ENCODE measurements at places on chromosomes 4 and X.

DNA sequence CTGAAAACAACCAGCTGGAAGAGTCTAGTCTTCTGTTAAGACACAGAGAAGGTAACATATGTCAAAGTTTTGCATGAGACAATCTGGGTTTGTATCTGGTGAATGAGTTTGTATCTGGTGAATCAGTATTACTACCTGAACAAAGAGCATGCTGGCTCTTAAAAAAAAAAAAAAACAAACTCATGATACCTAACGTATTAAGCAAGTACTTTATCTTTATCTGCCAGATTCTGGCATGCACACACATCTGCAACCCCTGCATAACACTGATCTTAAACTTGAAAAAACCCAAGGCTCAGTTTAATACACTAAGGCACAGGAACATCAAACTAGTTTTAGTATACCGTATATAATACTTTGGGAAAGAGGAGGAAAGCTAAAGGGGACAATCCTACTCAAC lies 5.8 kb downstream of the YTHDC1 start:
- no peak for DNase-seq

DNA sequence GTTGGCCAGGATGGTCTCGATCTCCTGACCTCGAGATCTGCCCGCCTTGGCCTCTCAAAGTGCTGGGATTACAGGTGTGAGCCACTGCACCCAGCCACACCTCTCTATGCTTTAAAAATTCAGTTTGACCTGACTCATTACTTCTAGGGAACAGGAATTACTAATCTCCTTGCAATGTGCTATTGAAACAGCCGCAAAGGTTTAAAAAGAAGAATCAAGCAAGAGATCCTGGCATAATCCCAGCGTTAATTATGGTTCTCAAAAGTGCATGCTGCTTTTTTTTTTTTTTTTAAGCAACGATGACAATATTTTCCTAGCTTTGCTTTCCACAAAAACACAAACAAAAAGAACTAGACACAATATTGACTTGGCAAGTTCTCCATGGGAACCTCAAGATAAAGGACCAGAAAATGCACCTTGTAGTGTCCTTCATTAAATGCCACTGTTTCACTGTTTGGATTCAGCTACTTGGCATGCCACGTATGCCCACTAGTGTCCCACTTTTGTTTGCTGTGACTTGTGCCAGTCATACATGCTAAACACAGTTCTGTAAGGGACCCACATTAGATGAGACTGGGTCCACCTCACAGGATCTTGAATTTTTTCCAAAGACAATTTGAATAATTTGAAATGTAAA lies 112.6 kb upstream of the PPARGC1A start:
- DNase-seq: no peak

DNA sequence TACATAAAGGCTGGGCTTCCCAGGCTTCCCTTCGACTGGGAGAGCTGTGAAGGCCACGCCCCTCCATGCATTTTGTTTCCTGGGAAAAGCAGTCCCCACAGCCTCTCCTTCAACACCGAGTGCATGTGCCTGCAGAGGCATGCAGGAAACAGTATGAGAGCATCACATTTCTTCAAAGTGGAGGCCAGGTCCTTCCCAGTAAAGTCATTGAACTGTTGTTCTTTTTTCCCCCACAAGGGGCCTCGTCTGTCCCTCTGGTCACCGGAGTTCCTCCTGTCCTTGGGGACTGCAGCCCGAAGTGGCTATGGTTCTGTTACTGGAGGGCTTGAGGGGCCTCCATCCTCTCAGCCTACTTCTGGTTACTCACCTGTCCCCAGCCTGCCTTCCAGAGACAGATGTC lies 56.0 kb downstream of the RAI2 start:
- DNase-seq: no peak

- DNase-seq: peak; percentile 16
These were observed 26.0 kb upstream of the YTHDC1 start for GRCh38 chr4:68375667-68376559.

DNA sequence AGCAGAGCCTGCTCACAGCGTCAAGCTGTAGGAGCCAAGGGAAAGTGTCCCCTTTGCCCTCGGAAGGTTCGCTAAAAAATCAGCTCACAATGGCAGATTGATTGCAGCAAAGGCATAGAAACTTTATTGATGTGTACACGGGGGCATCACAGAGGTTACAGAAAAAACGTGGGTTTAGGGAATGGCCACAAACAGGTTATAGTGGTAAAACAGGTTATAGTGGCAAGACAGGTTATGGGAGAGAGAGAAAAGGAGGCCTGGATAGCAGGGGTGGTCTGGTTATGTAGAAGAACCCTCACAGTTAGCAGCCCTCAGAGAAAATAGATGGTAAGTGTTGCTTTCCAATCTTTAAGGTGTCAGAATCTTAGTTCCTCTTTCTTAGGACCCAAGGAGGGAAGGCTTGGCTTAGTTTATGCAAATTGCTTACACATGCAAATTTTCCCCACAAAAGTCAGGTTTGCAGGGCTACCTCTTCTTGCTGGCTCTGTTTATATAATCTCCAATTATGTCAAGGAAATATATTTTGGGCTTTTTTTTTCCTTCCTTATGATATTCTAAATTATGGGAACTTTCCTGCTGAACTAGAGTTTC lies 113.7 kb downstream of the BMP15 start:
- DNase-seq: no peak

DNA sequence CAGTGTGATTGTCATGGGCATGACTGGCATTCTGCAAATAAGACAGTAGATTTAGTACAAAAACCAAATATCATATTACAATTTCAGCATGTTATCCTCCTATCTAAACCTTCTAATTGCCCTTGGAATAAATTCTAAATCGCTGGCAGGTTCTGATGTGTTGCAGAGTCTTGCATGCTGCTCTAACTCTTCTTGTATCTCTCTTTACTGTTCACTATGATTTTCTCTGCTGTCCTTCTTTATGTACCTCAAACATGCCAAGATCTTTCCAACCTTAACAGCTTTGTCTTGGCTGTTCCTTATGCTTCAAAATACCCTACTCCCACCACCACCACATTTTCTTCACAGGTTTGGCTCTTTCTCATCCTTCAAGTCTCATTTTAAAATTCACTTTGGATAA lies 43.0 kb upstream of the KCNIP4 start:
- no peak for DNase-seq

DNA sequence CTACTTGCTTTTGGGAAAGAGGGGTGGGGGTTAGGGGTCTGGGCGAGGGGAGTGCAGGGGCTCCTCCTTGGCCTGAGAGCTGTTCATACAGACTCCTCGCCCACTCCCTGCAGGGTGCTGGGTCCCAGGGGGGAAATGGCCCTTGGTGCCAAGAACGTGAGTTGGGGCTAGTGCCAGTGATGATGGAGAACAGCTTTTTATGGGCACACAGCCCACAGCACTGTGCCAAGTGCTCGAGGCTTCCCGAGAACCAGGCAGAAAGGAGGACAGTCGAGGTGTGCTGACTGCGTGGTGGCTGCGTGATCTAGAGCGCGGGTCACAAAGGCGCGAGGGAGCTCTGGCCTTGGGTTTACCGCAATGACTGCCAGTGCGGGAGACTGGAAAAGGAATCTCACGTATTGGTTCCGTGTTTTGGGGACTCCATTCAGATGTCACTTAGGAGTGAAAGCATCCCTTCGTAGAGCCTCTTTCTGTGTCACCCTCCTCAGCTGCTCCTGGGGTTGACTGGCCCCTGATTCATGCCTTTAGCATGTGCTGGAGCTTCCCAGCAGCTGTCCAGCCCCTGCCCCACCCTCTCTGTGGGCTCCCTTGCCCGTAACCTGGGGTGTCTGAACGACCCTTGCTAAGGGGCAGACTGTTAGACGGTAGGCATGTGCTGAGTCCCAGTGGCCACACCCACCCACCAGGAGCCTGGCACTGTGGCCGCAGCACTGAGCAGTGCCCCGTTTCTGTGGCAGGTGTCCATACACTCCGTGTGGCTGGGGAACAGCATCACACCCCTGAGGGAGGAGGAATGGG lies 20.9 kb upstream of the MSANTD1 start:
- no peak for DNase-seq

DNA sequence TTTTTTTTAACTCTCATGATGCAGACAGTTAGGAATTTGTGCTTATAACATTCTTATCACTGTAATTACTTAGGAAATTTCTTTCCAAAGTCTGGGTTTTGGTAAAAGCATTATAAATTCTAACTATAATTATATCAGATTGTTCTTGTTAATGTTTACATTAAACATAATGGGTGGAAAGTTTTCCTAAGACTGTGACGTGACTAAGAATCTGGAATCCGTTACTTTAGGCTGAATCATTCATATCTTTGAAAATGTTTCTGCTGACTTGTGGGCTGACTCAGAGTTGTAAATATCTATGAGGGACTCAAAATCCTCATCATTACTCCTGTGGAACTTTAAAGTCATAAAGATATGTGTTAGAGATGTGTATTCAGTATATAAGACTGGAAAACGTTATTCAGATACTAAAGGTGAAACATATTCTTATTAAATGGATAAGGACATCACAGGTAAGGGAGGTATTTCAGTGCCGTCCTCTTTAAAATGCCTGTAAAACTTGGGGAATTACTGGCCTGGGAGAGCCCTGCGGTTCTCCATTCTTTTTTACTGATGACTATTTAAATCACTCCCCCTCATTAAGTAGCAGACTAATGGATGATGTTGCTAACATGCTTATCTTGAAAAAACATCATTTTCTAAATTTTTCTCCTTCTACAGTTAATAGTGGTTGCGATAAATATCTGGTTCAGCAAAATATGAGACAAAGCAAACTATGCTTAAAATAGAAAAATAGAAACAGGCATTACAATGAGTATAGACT lies 159.0 kb downstream of the DCLK2 start:
- no peak for DNase-seq

DNA sequence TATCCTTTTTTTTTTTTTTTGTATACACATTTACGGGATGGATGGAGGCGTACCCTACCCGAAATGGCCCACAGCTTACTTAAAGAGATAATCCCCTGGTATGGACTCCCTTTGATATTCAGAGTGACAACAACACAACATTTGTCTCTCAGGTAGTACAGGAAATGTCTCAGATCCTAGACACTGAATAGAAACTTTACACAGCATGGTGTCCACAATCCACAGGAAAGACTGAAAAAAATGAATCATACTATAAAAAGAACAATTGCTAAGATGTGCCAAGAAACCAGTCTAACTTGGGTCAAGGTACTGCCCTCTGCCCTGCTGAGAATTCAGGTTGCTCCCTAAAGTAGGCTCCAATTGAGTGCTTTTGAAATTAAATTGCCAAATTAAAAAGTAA lies 100.8 kb upstream of the LANCL3 start:
- no peak for DNase-seq

- no peak for DNase-seq
These were observed 41.5 kb upstream of the ANKRD50 start for GRCh38 chr4:124753941-124754581.

DNA sequence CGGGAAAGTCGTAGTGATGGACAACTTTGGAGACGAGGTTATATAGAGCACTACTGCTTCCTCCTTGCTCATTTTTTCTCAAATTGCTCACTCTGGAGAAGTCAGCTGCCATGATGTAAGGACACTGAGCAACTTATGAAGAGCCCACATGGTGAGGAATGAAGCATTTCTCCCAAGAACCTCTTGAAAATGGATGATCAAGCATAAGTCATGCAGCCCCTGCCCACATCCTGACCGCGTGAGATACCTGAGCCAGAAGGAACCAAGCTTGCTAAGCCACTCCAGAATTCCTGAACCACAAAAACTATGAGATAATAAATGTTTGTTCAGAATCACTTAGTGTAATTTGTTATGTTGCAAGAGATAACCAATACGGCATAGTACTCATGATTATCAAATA lies 42.8 kb downstream of the PDE5A start:
- DNase-seq: no peak

DNA sequence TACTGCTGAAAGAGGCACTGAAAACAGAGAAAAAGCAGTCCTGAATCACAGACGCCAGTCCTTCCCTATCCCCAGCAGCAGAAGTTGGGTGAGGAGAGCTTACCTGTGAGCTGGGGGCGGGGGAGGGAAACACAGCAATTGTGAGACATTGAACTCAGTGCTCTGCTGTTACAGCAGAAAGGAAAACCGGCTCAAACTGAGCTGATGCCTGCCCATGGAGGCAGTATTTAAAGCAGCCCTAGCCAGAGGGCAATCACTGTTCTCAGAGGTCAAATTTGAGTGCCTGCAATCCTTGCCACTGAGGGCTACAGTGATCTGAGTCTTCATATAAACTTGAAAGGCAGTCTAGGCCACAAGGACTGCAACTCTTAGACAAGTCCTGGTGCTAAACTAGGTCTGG lies 220.7 kb downstream of the GRXCR1 start:
- DNase-seq: no peak

DNA sequence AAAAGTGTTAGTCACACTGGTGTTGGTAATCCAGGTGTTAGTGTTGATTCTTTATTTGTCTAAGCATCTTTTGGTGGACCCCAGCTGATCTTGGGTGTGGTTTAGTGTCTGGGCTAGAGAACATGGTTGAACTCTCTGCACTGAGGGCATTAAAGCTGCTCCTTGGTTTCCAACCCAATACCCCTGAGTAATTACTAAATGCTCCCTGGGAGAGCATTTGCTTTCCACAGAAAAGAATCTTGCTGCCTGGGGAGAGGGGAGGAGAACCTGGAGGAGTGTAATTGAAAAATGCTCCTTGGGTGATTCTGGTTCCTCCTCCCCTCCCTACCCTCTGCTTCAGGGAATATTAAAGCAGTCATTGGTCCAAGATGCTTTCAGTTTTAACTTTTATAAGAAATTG lies 3.1 kb downstream of the GUCY1B1 start:
- no peak for DNase-seq

GRCh38 chr4:184688447-184688846 lies 38.9 kb downstream of the PRIMPOL start:
- no peak for DNase-seq

DNA sequence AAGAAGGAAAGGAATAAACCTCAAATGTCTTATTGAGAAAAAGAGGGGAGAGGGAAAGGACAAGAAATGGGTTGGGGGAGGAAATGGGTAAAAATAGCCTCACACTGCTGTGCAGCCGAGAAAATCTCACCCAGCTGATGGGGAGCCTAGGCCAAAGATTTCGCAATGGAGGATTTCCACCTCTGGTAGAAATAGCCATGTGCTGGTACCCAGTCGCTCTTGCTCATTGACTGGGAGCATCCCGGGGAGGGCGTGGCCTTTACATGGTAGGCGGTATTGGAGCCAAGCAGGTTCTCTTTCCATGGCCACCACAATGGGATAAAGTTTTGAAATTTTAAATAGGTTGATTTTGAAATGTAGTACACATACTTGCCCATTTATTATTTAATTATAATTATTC lies 255.1 kb upstream of the LDB2 start:
- DNase-seq: no peak

DNA sequence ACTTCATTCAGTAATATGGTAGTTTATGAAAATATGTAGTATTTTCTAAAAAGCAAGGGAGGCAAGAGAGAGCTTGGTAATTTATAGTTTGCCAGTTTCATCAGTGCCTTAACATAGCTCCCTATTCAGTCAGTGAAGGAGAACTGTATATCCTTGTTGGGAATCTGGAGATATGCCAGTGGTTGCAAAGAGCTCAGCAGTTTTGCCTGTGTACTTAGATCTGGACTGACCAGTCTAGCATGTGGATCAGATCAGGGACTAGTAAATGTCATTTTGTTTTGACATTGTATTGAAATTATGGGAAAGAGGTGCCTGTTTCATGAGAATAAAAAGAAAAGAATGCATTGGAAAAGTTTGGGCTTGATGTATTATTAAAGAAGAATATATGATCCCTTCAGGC lies 88.6 kb downstream of the ZIC3 start:
- DNase-seq: no peak
